Gastroesophageal sphincter (tissue), 4 donors: ENCODE measurements at places on chromosomes 3 and 15. TPM values are rescaled to one million over a fixed set of nuclear protein-coding genes. Genes with fewer than 3 reads are reported as not detected.
A peak's percentile ranks its signal among the peaks of the same experiment; 100 is the strongest.

PLCB2 gene
- 6.2 TPM for total RNA-seq

GRCh38 chr3:41304593-41304992, 105.3 kb downstream of the CTNNB1 start:
- no peak for ATAC-seq

CTDSPL2 gene
- total RNA-seq: 74.7 TPM

GREM1 gene
- total RNA-seq: 202 TPM

GRCh38 chr15:39472621-39473297, 108.1 kb upstream of the THBS1 start:
- ATAC-seq: peak; percentile 96

DNA sequence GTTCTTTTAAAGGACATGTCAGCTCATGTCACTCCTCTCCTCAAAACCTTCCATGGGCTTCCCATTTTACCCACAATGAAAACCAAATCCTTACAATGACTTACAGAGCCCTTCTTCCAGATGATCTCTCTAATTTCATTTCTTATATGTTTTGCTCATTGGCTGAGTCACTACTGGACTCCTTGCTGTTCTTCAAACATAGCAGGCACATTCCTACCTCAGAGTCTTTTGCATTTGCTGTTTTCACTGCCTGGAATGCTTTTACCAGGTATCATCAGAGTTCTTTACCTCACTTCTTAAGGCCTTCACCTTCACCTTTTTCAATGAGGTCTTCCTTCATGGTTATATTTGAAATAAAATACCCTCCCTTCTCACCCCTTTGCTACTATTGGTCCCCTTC, 57.3 kb downstream of the NECTIN3 start:
- no peak for ATAC-seq

DNA sequence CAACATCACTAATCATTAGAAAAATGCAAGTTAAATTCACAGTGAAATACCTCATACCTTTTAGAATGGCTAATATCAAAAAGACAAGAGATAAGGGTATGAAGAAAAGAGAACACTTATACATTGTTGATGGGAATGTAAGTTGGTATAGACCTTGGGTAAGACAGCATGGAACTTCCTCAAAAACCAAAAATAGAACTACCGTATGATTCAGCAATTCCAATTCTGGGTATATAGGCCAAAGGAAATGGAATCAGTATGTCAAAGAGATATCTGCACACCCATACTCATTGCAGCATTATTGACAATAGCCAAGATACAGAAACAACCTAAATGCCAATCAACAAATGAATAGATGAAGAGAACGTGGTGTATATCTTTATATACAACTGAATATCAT, 166.8 kb upstream of the LRRN1 start:
- ATAC-seq: no peak

- ATAC-seq: no peak
Observed at GRCh38 chr3:37898424-37898823, 36.7 kb downstream of the CTDSPL start.

DNA sequence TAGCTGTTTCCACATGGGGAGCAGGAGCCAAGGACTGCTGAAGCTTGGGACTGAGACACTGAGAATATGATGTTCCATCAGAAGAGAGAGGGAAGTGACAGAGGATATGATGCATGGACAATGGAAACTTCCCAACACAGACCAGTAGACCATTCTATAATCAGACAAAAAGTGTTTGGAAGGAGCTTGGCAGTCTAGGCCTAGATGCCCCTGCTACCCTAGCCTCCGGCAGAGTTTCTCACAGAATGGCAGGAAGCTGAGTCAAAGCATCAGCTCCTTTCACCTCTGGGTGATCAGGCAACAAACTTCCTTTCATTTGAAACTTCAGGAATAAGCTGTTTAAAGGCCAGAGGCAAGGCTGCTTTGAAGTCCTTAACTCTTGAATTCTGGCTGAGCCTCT, 222.0 kb downstream of the NEK10 start:
- peak; percentile 7 for ATAC-seq

EPHB3 gene
- total RNA-seq: 3.7 TPM

GRCh38 chr3:156558389-156558788, 3.5 kb upstream of the SSR3 start:
- ATAC-seq: no peak

- no peak for ATAC-seq
Observed at GRCh38 chr3:10833855-10834414, 17.9 kb downstream of the SLC6A11 start.

DNA sequence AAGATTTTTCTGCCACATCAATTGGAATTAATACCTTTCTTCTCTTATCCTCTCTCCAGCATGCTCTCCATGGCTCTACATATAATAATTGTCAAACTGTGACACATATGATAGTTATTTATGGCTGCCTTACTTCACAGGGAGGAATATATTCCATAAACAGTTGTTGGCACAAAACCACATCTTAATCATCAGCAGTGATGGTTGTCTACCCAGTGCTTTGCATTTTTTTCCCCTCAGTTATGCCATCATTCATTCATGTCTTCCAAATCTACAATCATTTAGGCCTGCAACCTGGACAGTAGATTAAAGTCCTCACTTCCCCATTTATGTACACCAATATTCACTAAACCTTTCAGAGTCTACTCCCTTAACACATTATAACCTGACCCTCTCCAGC, 107.7 kb downstream of the THRB start:
- no peak for ATAC-seq
